D721Med (cell line): ENCODE measurements at places on chromosomes 12 and 14.
A peak's percentile ranks its signal among the peaks of the same experiment; 100 is the strongest.

GRCh38 chr14:96191353-96191752, 13.3 kb upstream of the BDKRB2 start:
- no peak for DNase-seq

DNA sequence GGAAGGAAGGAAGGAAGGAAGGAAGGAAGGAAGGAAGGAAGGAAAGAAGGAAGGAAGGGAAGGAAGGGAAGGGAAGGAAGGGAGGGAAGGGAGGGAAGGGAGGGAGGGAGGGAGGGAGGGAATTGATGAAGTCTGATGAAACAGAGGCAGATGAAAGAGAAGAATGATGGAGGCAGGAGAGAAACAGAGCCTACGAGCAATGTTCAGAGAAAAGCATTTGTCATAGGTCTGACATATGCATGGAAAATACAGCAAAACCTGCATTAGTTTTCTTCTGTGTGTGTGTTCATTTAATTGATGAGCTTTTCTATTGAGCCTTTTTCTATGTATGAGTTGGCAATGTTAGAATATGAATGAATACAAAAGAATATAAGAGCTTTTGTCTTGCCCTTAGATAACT, 343.4 kb downstream of the GXYLT1 start:
- no peak for DNase-seq

DNA sequence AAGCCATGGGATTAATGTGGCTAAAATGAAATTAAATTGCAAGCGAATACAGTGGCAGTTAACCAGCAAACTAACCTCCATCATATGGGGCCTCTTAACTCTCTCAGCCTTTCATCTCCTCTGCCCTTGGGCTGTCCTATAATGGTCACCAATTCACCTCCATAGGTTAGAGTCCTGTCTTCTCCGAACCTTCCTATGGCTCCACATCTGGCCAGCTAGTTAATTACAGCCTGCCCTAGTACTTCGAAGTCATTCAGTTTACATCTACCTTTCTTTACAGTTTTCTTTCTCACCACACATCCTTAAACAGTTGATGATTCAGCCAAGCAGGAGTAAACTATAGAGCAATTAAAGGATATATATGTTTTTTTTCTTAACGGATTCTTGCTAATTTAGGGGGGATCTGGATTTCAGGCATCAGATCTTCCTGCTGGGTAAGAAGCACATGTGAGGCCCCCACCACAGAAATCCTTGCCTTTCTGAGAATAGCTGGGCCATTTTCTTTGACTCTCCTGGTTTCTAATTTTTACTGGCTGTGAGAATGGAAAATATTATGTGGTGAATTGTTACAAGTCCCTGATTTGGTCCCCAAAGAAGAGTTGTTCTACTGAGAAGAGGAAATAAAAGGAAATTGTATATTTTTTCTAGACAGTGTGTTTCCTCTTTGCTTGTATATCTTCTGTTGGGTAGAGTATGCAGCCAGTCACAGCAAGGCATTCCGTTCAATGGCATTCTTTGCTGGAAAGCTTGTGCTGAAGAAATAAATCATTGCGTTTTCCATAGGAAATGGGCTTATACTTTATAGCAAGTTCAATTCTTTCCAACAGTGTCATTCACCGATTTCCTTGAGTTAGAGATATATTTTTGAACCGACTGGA, 16.7 kb downstream of the HMGA2 start:
- no peak for DNase-seq

DNA sequence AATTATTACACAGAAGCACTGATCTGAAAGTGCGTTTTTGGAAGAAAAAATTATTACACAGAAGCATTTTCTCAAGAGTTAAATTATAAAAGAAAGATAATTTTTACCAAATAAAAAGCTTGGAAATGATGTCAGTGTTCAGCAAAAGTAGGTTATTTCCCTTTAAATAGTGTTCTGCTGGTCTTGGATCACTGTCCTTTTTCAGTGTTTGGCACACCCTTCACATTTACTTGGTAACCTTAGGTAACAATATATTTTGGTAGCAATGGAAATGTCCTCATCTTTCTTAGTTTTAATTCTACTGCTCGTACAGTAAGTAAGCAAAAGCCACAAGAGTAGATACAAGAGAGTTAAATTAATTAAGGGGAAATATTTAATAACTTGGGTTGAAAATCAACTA, 40.3 kb downstream of the FERMT2 start:
- no peak for DNase-seq

DNA sequence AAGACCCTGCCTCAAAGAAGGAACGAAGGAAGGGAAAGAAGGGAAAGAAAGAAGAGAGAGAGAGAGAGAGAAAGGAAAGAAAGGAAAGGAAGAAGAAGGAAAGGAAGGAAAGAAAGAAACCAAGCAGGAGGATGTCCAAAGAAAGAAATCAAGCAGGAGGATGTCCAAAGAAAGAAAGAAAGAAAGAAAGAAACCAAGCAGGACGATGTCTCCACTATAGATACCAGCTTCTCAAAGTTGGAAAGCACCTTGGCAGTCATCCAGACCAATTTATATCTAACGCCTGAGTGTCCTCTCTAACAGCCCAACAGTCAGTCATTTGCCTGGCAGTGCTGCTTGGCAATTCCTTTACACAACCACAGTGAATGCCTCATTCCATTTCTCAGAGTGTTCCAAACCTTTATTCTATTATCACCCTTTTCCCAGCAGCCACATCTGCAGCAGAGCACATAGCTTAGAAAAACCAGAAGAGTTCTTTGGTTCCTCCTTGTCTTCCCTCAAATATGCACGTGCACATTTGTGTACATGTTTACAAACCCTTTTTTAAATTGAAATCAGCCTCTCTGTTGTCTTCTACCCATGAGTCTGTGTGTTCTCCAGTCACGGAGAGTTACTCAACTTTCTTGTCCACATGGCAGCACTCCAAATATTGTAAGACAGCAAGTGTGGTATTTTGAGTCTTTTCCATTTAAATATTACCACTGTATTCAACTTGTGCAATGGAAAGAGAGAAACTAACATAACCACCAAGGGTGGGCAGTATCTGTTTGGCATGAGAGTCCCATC, 138.4 kb downstream of the STXBP6 start:
- no peak for DNase-seq

- DNase-seq = no peak
Measured at GRCh38 chr12:109734219-109735000, 20.8 kb downstream of the FAM222A start.

DNA sequence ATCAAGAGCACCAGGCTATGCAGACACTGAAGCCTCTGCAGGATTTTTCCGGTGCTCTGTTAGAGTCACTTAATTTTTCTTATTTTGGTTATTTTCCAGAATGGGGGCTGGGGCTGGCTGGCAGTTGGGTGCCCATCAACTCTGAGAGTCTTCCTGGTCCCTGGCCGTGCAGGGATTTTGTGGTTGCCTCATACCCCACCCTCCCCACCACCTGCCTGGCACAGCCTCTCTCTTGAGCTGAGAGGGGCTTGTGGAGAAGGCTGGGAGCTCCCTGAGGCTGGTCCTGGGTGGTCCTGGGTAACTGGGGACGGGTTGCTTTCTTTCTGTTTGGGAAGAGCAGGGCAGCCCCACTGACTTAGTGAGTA, 23.3 kb downstream of the LRTM2 start:
- no peak for DNase-seq

DNA sequence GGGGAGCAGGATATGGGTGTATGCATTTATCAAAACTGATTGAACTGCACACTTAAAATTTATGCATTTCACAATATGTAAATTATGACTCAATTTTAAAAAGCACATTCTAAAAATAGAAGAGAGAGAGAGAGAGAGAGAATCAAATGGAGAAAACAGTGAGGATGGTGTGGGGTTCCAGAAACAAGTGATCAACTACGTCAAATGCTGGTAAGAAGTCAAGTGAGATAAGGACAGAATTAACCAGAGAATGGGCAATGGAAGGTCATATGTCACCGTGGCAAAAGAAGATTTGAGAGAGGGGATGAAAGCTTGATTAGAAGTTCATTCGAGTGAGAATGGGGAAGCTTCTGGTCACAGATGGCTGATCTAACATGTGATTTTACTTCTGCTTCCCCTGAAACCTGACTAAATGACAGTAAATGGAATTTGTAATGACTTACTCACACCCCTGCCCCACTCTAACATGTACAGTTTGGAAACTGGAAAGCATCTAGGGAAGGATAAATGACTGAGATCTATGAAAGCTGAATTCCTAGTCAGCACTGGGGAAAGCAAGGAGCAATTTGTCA, 276.5 kb upstream of the AMIGO2 start:
- DNase-seq = no peak

- no peak for DNase-seq
Measured at GRCh38 chr12:65958456-65958855, 134.2 kb downstream of the HMGA2 start.

DNA sequence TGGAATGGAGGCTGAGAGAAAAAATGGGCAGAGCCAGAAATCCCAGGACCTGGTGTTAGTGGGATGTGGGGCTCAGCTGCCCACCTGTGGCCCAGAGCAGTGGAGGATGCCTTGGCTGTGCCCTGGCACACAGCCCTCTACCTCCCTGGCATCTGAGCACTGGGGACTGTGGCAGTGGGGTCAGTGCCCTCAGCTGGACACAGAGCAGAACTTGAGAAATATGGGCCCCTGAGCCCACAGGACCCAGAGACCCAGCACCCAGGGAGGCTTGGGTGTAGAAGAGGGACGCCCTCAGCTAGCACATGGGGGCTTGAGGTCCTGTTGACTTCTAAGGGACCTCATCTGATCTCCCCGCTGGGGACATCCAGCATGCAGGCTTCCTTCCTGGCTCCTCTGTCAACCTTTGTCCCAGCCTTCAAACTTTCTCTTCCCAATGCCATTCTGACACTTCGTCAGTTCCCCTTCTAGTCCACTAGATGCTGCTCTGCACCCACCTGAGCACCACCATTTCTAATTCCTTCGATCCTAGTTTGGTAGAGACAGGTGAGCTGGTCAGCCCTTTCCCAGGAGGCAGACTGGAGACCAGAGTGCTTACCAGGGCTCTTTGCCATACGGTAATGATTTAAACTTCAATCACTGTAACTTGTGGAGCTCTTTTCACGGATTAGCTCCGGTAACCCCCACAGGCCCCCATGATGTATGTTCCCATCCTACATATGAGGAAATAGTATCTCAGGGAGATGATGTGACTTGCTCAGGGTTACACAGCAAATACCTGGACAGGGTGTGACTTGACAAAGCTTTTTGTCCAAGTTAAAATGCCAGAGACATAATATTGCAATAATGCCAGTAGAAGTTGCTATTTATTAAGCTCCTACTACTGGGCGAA, 143.7 kb downstream of the ASCL4 start:
- DNase-seq = peak; percentile 41

DNA sequence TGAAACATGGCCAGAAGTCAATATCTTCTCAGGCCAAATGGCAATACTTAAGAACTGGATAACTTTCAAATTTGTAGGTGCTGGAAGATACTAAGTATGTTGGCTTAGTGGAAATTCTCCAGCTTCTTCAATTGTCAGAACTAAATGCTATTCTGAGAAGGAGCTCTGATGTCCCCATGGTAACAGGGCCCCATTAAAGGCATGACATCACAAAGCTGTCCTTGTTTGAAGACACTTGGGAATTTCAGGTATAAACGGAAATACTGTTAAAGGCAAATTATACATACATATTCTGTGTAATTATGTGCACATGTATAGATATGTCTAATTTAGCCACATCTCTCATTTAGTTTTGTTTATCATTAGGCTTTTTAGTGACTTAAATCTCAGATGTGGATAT, 210.0 kb upstream of the SEL1L start:
- DNase-seq = no peak

DNA sequence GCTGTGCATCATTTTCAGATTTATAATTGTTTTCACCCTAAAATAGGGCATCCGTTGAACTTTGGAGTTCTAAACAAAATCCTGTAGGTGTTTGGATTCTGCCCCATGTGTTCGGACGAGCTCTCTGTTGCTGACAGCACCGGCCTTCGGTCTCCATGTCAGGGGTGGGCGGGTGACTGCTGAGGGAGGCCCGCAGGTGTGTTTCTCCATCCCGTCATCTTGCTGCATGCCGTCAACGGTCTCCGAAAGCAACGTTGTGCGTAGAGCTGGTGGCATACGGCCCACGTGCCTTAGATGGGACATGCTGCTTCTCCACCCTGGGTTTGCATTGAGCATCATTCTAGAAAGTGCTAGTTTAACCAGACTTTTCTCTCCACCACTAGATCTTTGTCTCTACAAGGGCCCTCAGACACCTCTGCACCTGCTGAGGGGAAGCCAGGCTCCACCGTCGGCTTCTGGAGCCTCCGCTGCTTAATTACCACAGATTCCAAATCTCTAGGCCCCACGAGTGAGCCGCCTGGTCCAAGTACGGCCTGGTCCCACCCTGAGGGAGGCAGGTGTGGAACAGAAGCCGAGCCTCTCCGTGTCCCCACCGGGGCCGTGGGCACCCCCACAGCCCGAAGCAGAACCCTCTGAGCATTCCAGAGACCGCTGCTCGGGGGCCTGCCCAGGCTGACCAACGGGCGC, 15.7 kb upstream of the AMN start:
- no peak for DNase-seq

DNA sequence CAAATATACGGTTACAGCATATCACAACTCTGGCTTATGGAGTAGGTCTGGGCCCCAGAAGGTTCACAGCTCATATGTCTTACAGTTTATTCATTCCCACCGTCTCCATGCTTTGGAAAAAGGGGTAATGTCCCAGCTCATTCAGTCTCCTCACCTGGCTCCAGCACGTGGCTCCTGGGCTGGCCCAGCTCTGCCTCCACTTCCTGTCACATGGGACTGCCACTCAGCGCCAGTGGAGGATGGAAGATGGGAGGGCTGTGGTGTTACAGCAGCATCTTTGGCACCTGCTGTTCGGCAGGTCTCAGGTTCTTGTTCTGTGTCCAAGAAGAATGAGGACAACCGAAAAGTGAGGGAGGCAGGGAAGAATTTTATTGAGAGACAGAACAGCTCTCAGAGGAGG, 216.3 kb upstream of the ATXN7L3B start:
- DNase-seq = no peak

- DNase-seq = no peak
Measured at GRCh38 chr12:7716381-7716780, 5.1 kb downstream of the DPPA3 start.

DNA sequence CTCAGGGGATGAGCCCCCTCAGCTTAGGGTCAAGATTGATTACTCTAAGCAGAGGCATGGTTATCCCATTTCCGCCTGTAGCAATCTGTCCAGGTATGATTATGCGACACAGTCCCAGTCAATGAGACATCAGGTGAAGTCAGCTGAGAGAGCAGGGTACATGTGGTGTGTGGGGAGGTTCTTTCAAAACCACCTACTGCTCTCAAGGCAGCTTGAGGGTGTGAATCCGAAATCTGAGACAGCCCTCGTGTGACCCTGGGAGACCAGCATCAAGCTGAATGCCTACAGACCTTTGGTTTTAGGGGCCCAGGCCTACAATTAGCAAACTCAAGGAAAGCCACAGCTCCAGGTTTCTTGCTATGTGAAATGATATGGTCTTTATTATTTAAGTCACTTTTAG, 275.7 kb downstream of the ITPR2 start:
- DNase-seq = no peak

DNA sequence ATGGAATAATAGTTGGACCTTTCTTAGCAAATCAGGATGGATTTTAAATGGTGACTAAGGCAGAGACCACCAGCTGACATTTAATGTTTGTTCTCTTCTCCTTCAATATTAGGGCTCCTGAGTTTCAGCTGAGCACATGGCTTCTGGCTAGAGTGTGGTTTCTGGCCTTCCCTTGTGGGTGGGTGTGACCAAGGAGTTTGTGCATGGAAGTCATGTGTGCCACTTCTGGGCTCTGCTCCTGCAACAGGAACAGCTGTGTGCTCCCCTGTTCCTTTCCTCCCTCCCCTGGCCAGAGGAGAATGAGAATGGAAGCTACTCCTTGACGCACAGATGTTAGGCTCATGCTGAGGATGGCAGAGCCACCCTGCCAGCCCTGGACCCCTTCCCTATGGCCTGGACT, 44.2 kb downstream of the CCDC175 start:
- DNase-seq = no peak
